ENCODE measurements at places on chromosomes 5 and 9.

DNA sequence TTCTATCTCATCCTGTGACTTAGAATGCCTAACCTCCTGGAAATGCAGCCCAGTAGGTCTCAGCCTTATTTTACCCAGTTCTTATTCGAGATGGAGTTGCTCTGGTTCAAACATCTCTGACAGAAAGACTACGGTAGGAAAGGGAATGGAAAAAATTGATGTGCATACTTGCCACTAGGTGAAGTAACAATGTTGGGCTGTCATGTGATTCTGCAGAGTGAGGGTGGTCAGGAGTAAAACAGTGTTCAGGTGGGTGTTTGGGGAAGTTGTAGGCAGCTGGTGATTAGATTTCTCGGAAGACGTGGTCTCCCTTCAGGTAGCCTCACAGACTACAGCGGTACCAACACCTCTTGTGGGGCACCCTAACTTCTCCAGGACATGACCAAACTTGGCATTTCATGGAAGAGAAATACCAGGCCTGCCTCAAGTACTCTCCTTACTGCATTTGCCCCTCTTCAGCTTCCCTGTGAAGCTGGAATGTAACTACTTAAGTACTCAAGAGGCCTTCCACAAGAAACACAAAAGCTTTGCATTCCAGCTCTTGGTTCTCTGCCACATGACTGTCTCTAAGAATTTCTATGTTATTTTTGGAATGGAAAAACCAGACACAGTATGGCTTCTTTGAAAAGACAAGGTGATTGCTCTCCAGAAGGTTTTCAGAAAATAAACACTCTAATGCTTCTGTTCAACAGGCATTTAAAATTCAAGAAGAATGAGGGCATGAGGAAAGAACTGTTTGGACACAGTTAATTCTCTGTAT is 17.4 kb upstream of the ENTREP1 start:
- DNase-seq = no peak

DNA sequence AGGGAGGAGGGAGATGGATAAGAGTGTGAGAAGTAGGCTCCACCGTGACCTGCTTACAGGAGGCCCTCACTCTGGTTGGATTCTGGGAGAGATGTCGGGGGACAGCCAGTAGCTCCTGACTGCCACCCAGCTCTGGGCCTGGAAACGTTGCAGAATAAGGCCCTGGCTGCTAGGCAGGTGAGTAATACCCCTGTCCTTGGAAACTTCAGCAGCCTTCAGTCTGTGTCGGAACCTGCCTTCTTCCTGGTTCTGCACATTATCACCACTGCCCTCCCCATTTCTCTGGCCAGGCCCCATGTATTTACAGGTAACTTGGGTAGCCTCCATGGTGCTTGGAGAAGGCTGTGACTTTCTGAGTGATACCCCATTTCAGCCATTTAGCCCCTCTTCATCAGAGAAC is 26.8 kb downstream of the FAXDC2 start:
- DNase-seq = no peak

- no peak for DNase-seq
These were observed 1.6 kb upstream of the CCDC69 start for GRCh38 chr5:151225475-151225874.

DNA sequence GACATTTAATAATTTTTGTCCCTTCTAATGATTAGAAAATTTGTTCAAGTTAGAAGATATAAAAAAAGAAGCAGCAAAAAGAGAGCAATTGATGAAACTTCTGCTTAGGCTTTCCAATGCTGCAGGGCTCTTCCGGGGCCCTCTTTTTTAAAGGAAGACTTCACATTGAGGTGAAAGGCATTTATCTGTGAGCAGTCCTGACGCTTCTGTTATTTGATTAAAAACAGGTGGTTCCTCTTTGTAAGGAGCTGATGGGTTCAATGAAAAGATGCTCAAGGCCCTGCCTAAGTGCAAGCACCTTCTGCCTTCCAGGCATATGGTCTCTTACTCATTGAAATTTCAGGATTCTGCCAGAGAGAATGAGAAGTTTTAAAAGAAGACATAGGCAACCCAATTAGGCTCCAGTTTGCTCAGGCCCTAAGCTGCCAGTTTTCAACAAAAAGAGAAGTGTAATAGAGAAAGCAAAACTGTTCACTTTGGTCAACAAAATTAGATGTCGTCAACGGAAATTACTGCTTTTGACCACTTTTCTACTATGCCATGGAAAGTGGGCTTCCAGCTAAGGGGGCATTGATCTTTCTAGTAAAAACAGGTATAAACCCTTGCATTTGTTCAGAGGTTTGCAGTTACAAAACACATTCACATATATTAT is 100.2 kb downstream of the INSYN2B start:
- DNase-seq = no peak

- no peak for DNase-seq
These were observed 114.5 kb downstream of the UGCG start for GRCh38 chr9:112011051-112011620.

DNA sequence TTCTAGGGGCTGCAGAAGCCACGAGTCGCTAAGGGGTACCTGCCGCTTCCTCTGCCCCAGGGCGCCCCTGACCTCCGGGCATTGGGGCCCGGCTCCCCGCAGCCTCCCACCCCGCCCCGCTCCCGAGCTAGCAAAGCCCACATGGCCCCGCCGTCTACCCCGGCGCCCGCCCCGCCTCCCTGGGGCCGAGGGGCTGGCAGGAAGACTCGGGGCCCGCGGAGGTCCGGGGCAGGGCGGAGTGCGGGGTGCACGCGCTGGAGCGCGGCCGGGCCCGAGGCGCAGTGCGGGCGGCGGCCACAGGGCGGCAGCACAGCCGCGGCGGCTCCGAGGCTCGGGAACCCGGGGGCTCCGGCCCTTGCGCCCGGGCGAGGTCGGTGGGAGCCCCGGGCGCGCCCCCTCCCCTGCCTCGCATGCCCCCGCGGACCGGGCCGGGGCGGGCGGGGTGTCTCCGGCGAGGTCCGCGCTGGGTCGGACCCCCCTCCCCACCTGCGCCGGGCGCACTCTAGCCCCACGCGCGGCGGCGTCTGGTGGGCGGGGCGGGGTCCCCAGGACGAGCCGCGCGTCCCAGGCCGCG is 6.7 kb downstream of the NRARP start:
- DNase-seq = no peak

GRCh38 chr9:4061717-4062116 is 238.2 kb downstream of the GLIS3 start:
- DNase-seq = no peak

GRCh38 chr9:132125944-132126679 is 35.7 kb upstream of the NTNG2 start:
- no peak for DNase-seq

- no peak for DNase-seq
These were observed 241.2 kb downstream of the TRIM32 start for GRCh38 chr9:116928289-116928688.

DNA sequence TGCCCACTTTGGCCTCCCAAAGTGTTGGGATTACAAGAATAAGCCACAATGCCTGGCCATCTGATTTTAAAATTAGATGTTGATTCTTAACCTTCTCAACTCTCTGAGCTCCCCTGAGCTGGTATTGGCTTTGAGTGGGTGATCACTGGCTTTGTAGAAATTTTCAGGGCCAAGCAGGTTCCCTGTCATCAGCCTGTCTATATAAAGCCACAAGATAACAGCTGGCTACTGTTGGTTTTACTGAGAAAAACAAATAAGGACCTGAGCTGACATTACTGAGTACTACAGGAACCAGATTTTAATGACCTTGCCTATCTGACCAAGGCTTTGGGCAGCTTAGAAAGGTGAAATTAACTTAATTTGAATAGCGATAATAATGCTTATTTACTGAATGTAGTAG is 153.6 kb downstream of the MSX2 start:
- DNase-seq = no peak

GRCh38 chr9:136568288-136569081 is 22.6 kb upstream of the NOTCH1 start:
- DNase-seq = no peak

DNA sequence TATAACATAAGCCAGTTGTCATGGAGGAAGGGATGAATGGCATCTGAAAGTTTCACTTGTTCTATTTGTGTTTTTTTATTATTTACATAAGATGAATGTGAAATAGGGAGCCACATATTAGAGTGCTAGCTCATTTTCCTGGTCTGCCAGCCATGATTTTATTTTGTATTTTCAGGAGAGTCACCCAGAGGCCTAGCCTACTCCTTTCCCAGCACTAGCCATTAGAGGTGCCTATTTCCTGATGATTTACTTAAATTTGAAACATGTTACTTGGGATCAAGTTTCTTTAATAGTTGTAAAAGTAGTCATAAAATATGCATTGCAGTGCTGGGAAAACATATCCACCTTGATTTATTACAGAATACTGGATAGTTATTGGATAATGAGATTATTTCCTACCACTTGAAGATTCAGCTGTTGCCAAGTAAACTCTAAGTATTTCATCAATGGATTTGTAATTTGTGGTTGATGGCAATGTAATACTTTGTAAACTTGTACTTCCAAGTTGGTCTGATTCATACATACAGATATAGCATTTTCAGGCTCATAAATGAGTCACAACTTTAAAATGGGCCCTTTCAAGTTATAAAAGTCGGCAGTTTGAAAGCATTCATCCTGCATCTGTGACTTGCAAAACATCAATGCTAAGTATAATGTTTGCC is 50.8 kb downstream of the KCNN2 start:
- no peak for DNase-seq

DNA sequence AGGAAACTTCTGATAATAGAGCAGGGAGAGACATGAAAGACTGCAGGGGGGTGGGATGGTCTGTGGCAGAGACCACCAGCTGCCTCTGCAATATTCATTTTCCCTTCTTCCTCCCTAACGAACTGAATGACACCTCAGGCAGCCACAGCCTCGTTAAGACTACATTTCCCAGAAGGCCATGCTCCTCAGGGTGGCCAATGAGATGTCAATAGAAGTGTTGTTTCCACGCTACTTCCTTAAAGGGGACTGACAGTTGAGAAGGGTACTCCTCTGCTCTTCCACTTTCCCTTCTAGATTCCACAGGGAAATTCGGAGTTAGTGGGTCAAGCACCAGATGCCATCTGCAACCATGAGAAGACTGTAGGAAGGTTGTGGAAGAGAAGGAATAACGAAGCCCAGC is 52.0 kb upstream of the DAPK1 start:
- no peak for DNase-seq

DNA sequence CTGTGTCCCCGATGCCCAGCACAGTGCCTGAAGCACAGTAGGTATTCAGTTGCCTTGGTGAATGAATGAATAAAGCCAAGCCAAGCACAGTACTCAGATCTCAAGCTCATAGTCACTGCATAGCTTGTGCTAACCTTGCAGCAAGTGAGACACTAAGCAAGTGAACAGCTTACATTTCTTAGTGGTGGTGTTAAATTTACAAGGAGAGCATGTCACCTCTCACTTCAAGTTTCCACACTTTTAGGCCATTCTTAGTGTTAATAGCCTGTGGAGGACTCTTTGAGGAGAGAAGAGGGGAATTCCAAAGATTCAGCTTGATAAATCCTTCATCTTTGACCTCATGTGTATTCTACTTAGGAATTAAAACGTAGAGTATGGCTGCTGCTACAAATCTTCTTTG is 104.7 kb downstream of the C9orf152 start:
- no peak for DNase-seq

- no peak for DNase-seq
These were observed 15.4 kb downstream of the ZNF622 start for GRCh38 chr5:16450163-16450562.

- peak; percentile 48 for DNase-seq
These were observed 680 bp downstream of the GOLPH3 start for GRCh38 chr5:32173267-32174010.

GRCh38 chr9:129472651-129473102 is 148.2 kb downstream of the C9orf50 start:
- no peak for DNase-seq

GRCh38 chr5:38853753-38854470 is 8.1 kb downstream of the OSMR start:
- DNase-seq = peak; percentile 86

- no peak for DNase-seq
These were observed 38.4 kb downstream of the NACC2 start for GRCh38 chr9:136056546-136057235.

GRCh38 chr5:148687427-148687826 is 33.1 kb upstream of the HTR4 start:
- no peak for DNase-seq

GRCh38 chr5:176418251-176418650 is 1.9 kb upstream of the CLTB start:
- DNase-seq = no peak

GRCh38 chr9:94603259-94604160 is 9.9 kb upstream of the FBP2 start:
- DNase-seq = no peak

DNA sequence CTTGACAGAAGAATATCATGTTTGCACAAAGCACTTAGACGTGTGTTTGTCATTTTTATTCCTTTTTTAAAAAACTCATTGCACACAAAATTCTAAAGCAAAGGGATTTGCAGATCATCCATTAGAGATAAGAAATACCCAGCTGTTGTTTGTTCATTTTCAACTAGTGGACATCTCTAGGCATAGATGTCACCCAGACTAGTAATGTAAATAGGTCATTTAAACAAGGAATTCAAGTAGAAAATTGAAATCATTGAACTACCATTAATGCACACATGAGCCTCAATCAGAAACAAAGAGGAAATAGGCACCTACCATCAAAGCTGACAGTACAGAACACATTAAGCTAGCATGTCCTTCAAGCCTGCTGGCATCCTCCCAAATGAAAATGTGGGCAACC is 107.3 kb downstream of the OR2K2 start:
- no peak for DNase-seq

- no peak for DNase-seq
These were observed 1.1 kb downstream of the LARP1 start for GRCh38 chr5:154756009-154756867.

GRCh38 chr5:14414656-14415023 is 167.0 kb upstream of the OTULINL start:
- DNase-seq = no peak

- no peak for DNase-seq
These were observed 1030.5 kb downstream of the TLE4 start for GRCh38 chr9:80602291-80602690.

DNA sequence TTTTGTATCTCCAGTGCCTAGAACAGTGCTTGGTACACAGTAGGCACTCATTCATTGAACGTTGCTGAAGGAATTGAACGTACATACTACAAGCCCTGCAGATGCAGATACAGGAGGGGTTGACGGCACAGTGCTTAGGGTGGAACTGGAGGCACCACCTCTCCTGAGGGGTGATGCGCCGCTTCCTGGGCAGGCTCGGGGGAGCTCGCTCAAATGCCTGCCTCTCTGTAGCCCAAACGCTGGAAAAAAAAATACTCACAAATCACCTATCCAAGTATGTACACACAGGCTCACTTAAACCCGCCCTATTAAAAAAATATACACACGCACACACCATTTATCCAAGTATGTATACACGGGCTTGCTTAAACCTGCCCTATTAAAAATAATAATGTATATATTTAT is 536 bp upstream of the COMMD10 start:
- DNase-seq = no peak

DNA sequence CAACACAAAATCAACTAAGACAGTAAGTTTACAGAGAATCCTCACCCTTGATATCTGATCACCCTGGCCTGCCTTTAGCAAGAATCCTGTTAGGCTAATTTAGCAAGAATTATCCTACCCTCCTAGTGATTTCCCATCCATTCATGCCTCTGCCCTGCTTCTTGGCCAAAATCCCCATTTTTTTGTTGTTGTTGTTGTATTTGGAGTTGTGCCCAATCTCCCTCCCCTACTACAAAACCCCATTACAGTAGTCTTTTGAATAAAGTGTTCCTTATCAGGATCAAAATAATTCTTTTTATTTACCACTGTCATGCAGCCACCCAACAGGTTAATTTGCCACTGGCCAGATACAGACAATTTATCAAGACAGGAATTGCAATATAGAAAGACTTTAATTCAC is 58.5 kb upstream of the CLINT1 start:
- DNase-seq = no peak

Measured in SW 1271 (cell line).